ENCODE measurements at places on chromosomes 2 and 18.

GRCh38 chr2:18500333-18500732 lies 60.1 kb downstream of the RDH14 start:
- DNase-seq: peak; percentile 35

GRCh38 chr18:41767960-41768359 lies 187.1 kb upstream of the PIK3C3 start:
- peak; percentile 74 for DNase-seq

GRCh38 chr2:160293391-160294091 lies 93.5 kb upstream of the ITGB6 start:
- peak; percentile 96 for DNase-seq

GRCh38 chr2:156340377-156340776 lies 7.9 kb upstream of the NR4A2 start:
- no peak for DNase-seq

- DNase-seq: peak; percentile 62
Observed at GRCh38 chr2:112096098-112096497, 41.0 kb downstream of the TMEM87B start.

GRCh38 chr2:172564376-172564775 lies 8.5 kb downstream of the PDK1 start:
- DNase-seq: no peak

GRCh38 chr2:97645112-97645694 lies 659 bp upstream of the COX5B start:
- DNase-seq: peak; percentile 35

- DNase-seq: no peak
Observed at GRCh38 chr2:196130039-196130825, 41.1 kb downstream of the STK17B start.

GRCh38 chr18:463827-464541 lies 36.5 kb downstream of the COLEC12 start:
- peak; percentile 64 for DNase-seq

- peak; percentile 30 for DNase-seq
Observed at GRCh38 chr2:10688921-10689807, 611 bp downstream of the NOL10 start.

GRCh38 chr2:145146691-145147090 lies 626.8 kb upstream of the ZEB2 start:
- DNase-seq: no peak

GRCh38 chr2:44533508-44533907 lies 171.8 kb downstream of the CAMKMT start:
- DNase-seq: no peak

DNA sequence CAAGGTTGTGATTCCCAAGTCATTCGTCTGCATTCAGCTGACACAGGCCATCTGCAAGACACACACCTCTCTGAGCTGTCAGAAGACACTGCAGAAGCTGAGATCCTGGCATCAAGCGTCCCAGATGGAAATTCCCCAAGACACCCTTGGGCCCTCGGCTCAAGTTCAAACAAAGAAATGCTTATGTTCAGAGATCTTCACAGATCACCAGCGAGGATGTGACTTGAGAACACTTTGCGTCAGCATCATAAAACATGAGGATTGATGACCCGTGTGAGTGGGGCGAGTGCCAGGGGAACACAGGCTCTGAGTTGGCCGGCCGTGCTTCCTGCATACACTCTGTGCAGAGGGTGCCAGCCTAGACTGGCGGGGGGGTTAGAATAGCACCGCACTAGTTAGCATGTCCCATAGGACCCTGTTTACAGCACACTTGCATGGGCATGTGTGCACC lies 36.8 kb downstream of the KCNIP3 start:
- DNase-seq: peak; percentile 97

DNA sequence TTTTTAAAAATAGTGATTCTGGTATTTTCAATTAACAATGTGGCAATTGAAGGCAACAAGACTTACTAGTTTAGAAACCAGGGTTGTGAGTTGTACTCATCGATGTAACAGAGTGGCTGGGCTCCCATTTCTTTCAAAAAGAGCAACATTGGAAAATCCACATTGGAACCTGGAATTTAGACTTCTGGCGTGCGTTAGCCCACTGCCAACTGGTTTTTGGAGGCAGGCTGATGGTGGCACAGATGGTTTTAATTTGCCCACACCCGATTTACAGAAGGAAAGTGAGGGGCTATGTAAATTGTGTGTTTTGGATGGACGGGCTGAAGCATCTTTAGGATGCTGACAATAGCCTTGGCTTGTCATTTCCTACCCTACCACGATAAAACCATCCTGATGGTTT lies 66.3 kb downstream of the TRPM8 start:
- no peak for DNase-seq

Measured in ELR (cell line).